NCI-H2081 treated with DMSO at 0.1 percent for 48 hours (cell line): ENCODE measurements at places on chromosomes 11 and 22.

DNA sequence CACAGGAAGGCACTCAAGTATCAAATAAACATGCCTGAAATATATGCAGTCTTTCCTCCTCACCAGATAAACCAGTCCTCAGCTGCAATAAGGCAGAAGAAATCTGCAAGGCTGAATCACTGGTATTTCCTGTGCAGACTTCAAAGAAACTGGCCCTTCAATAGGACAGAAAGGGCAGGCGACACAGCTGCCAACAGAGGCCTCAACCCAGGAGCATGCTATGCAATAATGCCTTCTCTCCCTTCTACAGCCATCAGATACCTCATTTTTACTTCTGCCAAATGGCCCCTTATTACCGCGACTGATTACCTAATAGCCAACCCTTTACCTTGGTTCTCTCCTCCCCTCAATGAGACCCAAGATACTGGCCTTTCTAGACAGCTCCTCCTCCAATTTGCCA lies 8.0 kb downstream of the NUMA1 start:
- no peak for DNase-seq

DNA sequence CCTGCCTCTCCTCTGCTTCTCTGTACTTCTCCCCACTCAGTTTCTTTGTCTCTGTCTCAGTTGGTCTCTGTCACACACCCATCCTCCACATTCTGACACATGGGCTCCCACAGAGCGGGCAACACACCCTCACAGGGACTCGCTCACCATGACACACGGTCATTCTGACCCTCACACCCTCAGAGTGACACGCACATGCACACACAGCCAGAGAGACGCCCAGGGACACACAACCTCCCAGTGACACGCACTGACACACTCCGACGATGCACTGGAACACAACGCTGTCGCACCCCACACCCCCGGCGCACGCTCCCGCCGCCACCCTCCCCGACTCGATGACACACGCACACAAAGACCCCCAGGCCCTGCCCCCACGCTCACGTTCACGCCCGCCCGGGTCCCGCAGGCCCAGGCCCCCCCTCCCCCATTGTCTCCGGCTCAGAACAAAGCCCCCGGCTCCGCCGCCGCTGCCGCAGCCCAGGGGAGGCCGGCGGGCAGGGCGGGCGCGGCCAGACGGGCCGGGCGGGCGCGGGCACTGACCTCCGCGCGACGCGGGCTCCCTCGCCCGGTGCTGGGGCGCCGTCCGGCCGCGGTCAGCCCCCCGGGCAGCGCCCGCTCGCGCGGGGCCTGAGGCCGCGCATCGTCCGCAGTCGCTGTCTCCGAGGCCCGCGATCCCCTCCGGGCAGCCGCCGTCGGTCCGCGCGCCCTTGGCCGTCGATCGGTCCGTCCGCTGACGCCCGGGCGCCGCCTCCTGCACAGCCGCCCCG lies 404 bp downstream of the DCHS1 start:
- DNase-seq: no peak

DNA sequence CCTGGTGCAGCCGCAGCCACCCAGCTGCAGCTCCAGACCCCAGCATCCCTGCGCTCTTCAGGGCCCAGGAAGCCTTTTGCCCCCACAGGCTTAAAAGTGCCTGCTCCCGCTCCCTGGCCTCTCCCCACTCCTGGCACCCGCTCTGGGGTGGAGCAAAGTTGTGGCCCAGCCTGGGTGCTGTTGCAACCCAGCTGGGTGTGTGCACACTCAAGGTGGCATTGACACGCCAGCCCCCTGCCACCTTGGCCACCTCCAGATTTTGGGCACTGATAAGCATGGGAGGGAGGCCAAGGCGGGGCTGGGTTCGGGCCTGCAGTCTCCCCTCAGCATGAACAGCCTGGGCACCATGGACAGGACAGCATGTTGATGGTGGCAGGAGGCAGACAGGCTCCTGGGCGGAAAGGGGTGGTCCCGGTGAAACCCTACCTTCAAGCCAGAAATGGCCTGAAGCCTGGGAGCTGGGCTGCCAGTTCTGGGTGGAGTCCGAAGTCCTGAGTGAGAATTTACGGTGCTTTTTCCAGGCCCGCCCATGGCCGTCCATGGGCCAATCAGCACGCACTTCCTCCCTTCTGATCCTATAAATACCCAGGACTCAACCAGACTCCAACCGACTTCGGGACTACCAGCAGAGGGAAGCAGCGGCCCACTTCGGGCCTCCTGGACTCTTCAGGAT lies 23.6 kb upstream of the RNASEH2C start:
- no peak for DNase-seq

DNA sequence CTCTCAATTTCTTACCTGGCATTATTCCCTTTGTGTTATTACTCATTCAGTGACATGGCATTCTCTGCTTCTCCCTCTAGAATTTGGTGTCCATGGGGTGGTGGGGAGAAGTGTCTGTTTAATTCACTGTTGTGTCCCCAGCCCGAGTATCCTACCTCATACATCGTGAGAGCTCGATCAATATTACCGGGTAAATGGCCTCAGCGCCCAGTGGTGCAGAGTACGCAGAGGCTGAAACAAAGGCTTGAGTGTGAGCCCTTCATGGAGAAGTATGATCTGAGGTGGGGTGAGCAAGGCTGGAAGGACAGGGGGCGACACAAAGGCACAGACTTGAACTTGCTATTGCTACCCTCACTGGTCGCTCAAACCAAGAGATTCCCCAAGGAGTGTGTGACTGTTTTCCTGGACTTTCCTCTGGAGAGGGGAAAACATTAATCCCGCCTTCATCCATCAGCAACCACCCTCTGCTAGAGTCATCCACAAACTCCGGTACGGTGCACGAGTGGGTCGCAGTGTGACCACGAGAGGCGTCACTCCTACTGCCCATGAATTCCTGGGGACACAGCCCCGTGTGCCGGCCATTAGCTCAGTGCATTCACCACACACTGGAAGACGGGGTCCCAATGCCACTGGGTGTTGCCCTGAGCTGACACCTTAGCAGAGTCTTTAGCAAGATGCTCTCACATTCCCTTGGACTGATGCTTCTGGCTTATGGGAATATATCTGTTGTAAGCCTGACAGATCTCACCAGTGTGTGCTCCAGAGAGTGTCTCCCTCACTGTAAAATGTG lies 35.0 kb upstream of the CCND1 start:
- no peak for DNase-seq

DNA sequence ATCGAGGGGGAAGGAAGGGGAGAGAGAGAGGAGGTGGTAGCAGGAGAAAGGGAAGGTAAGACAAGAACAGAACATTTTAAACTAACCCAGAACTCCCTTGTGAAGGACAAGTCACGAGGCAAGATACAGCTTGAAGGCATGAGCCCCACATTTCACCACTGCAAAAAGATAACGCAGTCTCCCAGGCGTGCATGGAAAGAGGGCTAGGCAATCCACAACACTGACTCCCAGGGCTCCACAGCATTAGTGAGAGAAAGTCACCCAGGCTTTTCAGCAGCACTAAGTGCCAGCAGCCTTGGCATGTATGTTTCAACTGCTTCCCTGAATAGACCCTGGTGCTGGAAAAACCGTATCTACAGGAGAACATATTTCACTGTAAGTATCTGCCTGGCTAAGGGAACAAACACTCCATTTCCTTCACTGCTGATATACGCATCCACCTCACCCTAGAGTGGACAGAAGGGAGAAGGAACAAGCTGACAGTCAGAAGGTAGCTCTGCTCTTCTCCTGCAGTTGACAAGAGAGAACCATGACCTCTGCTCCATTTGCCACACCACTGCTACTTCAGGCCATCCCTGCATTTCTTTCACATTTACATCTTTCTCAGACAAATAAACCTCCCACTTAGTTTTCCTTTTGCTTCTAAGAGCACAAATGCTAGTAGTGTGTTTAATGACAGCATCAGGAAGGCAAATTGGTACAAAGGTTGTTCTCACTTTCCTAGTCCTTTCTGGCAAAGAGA lies 87.9 kb downstream of the AMBRA1 start:
- DNase-seq: no peak

DNA sequence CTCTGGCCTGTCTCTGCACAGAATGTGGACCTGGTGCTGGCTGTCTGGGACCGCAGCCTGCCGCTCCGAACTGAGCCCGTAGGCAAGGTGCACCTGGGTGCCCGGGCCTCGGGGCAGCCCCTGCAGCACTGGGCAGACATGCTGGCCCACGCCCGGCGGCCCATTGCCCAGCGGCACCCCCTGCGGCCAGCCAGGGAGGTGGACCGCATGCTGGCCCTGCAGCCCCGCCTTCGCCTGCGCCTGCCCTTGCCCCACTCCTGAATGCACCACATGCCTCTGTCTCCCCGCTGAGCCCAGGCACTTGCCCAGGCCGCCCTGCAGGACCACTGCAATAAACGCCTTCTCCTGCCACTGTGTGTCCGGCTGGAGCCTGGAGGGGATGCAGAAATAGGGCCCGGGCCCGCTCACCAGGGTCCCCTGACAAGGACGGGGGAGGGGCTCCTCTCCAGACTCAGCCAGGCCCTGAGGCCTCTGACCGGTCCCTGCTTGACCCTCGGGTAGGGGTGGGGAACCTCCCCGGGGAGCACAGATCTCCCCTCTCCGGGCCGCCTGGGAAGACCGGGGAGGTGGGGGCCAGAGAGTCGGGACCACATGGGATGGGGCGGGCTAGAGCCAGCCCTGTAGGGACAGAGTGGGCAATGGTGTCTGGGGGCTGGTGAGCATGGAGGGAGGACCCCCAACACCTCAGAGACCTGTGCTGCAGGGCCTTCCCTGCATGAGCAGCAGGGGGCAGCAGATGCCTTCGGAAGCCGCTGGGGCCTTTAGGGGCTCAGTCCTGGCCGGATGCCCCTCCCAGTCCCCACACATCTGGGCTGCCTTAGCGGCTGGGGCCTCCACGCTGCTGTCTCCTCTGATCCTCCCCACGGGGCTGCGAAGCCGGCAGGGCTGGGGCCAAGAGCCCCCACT lies 1.4 kb upstream of the TNNI2 start:
- no peak for DNase-seq

- no peak for DNase-seq
These were observed 927.4 kb downstream of the BRD1 start for GRCh38 chr22:48900327-48900597.

DNA sequence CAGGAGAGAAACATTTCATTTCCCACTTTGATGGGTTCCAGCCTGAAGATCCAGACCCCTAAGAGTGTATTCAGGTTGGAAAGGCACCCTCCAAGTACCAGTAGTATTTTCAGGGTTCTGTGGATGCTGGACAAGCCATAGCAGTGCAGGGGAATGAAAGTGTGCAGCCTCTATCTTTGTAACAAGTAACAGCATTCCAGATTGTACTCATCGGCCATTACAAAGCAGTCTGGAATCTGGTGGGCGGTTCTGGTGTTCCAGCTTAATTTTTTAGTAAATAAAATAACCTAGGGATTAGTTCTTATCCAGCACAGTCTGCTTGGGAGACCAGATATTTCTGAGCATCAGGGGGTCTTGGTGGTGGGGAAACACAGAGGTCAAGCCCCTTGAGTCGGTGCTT lies 22.6 kb downstream of the APLNR start:
- DNase-seq: no peak

- peak; percentile 30 for DNase-seq
These were observed 12.8 kb upstream of the HYLS1 start for GRCh38 chr11:125874556-125875124.

DNA sequence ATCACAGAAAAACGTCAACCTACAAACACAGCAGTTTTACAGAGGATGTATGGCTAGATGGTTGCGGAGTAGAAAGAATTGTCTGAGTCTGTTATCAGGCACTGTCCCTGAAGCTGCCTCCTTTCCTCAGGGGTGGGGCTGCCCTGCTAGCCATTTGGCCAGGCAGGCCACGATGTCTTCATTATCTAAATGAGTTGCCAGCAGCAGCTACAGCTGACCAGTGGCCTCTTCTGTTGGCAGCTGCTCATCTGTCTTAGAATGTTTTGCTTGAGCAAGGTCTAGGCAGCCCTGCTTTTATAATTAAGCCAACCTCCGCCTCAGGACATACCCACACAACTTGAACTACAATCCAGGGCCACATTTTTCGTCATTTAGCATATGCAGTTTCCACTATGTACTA lies 17.5 kb downstream of the SLC6A5 start:
- no peak for DNase-seq

GRCh38 chr11:44977493-44977984 lies 26.9 kb upstream of the TP53I11 start:
- no peak for DNase-seq

- no peak for DNase-seq
These were observed 678.1 kb upstream of the KIRREL3 start for GRCh38 chr11:127678631-127679030.

DNA sequence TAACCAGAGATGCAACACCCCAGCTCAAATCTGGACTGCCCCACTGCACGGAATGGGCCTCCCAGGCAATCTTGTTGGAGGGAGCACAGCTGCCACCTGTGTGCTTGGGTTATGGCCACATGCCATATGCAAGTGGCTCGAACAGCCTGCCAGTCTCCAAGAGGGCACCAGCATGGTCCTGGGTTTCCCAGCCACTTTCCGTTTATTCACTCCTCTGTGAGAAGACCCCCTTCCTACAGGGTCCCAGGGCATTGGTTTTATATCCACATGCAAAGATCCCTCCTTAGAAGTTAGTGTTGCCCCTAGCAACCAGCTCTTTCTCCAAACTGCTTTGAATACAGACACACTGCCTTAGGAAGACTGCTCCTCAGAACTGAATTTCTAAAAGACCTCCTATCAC lies 487.8 kb downstream of the BUD13 start:
- no peak for DNase-seq

- DNase-seq: no peak
These were observed 5.8 kb downstream of the MAPK8IP2 start for GRCh38 chr22:50606165-50606945.

GRCh38 chr11:68941324-68942094 lies 37.8 kb downstream of the IGHMBP2 start:
- DNase-seq: no peak

DNA sequence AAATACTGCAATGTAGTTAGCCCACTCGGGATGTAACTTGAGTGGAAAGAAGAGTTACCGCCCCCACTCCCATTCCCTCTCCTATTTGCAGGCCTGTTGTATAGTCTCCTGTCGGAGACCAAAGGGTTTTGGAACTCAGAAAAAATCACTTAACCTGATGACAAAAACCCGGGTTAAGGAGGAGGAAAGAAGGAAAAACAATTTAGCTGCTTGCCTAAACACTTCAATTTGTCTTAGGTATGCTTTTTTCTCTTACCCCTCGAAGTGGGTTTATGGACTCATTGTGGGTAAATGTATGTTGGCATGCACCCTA lies 2.2 kb downstream of the YAP1 start:
- DNase-seq: no peak

- DNase-seq: no peak
These were observed 38.6 kb downstream of the SHISA8 start for GRCh38 chr22:41876275-41876674.

GRCh38 chr11:22554221-22554620 lies 71.4 kb downstream of the FANCF start:
- no peak for DNase-seq

DNA sequence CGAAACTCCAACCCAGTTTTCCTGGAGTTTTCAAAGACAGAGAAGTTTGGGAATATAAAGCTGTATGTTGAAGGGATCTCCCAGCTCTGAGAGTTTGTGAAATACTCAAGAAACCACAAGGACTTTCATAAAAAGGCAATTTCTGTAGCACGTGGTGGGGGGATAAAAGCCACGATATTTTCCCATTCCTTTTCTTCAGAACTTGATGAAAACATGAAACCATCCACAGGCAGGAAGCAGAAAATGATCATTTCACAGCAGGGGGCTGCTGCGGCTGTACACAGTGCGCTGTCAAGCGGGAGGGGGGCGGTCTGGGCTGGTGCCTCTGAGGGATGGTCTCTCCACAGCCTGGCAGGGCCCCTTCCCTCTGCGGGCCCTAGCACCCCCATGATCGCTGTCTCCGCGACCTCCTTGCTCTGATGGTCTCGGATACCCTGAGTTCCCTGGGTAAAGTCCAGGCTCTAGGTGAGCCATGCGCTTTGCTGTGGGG lies 423.2 kb downstream of the MN1 start:
- DNase-seq: no peak
